Tibial nerve (tissue), 4 donors: ENCODE measurements at places on chromosomes 6 and 20. TPM values are rescaled to one million over a fixed set of nuclear protein-coding genes. Genes with fewer than 3 reads are reported as not detected.

NRSN1 gene
- total RNA-seq = not detected

LY86 gene
- 0.60 TPM for total RNA-seq

SLC17A3 gene
- total RNA-seq = not detected

DNA sequence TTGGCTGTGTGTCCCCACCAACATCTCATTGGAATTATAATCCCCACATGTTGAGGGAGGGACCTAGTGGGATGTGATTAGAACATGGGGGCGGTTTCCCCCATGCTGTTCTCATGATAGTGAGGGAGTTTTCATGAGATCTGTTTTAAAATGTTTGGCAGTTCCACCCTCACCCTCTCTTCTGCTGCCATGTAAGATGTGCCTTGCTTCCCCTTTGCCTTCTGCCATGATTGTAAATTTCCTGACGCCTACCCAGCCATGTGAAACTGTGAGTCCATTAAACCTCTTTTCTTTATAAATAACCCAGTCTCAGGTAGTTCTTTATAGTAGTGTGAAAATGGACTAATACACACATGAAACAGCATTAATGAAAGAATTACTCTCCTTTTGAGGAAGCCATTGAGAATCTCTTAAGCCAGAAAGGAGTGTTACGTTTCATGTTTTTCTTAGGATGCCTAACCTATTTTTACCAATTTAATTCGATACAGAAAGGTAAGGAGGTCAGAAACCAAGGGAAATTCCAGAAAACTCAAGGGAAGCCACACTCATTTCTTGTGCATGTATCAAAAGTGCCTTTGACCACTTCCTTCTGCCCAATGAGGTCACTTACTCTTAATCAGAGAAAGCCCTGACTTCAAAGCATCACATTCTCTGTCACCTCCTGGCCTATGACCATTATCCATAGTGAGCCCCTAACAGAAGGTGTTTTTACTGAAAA lies 24.7 kb upstream of the HINT3 start:
- H3K27me3 ChIP-seq = no peaks in the 10 kb centered on the region
- no peak for DNase-seq
- peaks cover 38% of the 10 kb centered on the region for H3K36me3 ChIP-seq
- no peaks in the 10 kb centered on the region for H3K4me1 ChIP-seq
- H3K27ac ChIP-seq = no peak overlapping the region
- H3K4me3 ChIP-seq = no peak overlapping the region

EPHA7 gene
- 2.0 TPM for total RNA-seq

COX7A2 gene
- 178 TPM for total RNA-seq

GRCh38 chr6:166330612-166331011 lies 11.7 kb downstream of the SFT2D1 start:
- H3K4me3 ChIP-seq = no peak overlapping the region
- peaks cover 38% of the 10 kb centered on the region for H3K4me1 ChIP-seq
- H3K27ac ChIP-seq = no peak overlapping the region
- no peaks in the 10 kb centered on the region for H3K27me3 ChIP-seq
- H3K36me3 ChIP-seq = no peaks in the 10 kb centered on the region

DNA sequence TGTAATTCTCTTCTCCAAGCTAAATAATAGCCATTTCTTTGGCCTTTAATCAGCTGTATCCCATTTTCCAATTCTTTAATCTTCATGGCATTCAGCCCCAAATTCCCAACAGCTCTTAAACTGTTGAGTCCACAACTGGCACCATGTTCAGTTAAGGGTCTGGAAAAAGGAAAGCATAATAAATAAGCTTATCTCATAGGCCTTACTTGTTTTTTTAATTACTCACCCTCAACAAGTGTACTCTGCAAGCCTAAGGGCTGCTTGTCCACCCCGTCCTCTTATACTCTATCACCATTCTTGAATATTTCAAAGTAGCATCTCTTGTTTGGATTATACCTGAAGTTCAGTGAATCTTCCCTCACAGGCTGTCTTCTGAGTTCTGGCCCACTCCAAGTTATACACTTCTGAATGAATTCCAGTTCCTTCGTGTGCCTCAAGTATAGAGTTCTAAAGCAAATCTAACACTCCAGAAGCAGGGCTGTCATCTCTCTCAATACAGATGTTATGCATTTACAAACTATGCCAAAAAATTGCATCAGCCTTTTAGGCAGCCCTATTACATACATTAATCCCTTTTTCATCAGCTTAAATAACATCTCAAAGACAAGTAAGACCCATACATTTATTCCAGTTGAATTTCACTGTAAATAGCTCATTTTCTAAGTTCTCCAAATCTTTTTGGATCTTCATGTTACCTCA lies 98.7 kb downstream of the COL21A1 start:
- H3K36me3 ChIP-seq = peaks cover 20% of the 10 kb centered on the region
- H3K4me3 ChIP-seq = no peak overlapping the region
- H3K27me3 ChIP-seq = no peaks in the 10 kb centered on the region
- H3K4me1 ChIP-seq = peaks cover 6% of the 10 kb centered on the region

DNA sequence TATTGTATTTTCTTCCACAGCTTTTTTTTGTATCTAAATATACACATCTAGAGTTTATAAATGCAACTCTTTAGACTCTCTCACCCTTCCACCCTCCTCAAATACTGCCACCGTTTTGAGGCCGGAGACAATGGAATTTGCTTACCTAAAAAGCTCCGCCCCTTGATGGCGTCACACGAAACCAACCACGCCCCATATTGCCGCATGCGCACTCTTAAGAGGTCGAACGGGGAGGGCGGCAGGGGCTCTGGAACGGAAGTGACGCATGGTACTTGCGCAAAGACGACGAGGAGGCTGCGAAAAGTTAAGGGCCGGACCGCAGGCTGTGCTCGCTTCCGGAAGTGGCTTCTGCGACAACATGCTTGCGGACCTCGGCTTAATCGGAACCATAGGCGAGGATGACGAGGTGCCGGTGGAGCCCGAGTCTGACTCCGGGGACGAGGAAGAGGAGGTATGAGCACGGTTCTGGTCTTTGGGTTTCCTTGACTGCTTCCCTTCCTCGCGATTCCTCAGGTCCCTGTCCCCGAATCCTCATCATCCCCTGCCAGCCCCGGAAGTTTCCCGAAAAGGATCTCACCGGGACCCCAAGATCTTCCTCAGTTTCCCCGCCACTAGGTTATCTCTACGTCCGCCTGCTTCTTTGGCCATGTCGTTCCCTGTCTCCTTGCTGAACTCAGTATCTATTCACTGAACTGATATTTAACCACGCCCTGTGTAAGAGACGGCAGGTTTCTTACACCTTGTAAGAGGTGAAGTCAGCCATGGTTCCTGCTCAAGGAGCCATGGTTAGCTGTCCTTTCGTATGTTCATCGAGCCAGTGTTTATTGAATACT lies at the start of gene DDX27:
TSS of gene DDX27 (plus strand) at position 326 of the 833 bp plus-strand sequence. CDS start at position 359, 33 bp downstream.
- H3K36me3 ChIP-seq = peaks cover 26% of the 10 kb centered on the region
- H3K27me3 ChIP-seq = no peaks in the 10 kb centered on the region
- H3K4me3 ChIP-seq = peak within 1 kb of the TSS; percentile 83

MCCD1 gene
- total RNA-seq = not detected

DNA sequence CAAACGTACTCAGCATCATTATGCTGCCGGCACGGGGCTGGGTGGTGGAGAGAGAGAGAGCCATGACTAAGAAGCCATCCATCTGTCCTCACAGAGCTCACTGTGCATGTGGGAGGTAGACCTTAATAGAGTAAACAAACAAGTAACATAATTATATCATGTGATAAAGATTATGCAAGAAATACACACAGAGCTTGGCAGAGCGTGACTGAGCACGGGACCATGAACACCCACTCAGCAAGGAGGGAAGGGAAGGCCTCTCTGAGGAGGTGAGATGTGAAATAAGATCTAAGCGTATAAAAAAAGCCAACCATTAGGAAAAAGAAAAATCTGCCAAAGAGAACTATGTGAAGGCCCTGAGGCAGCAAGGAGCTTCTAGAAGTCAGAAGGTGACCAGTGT lies 207.5 kb downstream of the PTPRT start:
- no peak overlapping the region for H3K4me3 ChIP-seq
- H3K27me3 ChIP-seq = no peaks in the 10 kb centered on the region
- H3K36me3 ChIP-seq = no peaks in the 10 kb centered on the region
- DNase-seq = no peak

- no peak for DNase-seq
- H3K27me3 ChIP-seq = no peaks in the 10 kb centered on the region
- no peaks in the 10 kb centered on the region for H3K36me3 ChIP-seq
- H3K27ac ChIP-seq = no peak overlapping the region
- no peaks in the 10 kb centered on the region for H3K4me1 ChIP-seq
- H3K4me3 ChIP-seq = no peak overlapping the region
Measured at GRCh38 chr6:25928562-25929324, 1.7 kb downstream of the SLC17A2 start.
